ENCODE measurements at places on chromosomes 13 and 19. TPM values are rescaled to one million over a fixed set of nuclear protein-coding genes. Genes with fewer than 3 reads are reported as not detected.

The TICAM1 gene
- total RNA-seq: 8.5 TPM

The IGSF23 gene
- not detected for total RNA-seq

The ZNF814 gene
- total RNA-seq: 14.8 TPM

DNA sequence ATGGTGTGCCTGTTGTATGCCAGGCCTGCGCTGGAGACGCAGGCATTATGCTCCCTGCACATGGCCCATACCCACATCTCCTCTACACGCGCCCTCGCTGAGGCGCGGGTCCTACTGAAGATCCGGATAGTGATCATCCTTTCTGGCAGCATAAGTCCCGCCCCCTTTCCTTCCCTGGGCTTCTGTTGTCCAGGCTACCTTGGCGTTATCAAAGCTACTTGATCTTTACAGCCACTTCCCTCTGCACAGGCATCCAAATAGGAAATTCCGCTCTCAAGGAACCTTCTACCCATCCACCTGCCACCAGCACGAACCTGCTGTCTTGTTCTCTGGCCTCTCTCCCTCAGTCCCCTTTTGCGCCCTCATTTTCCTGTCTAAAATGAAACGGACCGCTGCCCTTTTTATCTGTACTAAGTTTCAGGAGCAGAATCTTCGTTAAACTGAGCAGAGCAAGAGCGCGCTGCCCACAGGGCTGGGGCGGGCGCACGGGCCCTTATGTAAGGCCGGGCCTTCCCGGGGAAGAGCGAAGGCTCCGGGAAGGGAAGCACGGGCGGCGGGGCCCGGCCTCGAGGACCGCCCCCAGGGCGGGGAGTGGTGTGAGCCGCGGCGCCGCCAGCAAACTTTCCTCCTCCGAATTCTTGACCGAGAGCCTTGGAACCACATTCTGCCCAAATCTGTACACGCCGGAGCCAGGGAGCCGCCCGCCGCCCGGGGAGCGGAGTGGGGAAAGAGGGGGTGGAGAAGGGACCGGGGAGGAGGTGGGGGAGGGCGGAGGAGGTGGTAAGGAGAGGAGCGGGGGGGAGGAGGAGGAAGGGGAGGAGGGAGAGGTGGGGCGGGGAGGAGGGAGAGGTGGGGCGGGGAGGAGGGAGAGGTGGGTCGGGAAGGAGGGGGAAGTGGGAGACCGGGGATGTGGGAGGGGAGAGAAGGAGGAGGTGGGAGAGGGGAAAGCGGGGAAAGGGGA lies 920 bp upstream of the UBE2L5 start:
- no peak for DNase-seq

DNA sequence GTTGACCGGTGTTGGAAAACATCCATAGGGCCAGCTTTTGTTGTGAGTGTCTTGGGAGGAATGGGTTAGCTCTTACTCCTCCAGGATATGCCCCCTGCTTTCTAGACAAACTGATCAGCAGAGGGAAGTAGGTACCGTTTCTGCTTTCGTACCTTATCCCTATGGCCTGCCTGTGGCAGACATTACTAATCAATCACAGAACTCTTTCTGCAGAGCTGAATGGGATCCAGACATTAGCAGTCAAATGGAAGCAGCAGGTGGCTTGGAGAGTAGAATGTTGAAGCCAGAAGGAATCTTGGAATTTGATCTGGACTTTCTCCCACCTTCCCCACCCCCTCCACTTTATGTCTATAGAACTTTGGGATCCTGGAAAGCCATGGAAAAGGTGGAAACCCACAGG lies 17.1 kb downstream of the NWD1 start:
- DNase-seq: no peak

GRCh38 chr13:20673715-20674114 lies 29.8 kb upstream of the IL17D start:
- DNase-seq: no peak

DNA sequence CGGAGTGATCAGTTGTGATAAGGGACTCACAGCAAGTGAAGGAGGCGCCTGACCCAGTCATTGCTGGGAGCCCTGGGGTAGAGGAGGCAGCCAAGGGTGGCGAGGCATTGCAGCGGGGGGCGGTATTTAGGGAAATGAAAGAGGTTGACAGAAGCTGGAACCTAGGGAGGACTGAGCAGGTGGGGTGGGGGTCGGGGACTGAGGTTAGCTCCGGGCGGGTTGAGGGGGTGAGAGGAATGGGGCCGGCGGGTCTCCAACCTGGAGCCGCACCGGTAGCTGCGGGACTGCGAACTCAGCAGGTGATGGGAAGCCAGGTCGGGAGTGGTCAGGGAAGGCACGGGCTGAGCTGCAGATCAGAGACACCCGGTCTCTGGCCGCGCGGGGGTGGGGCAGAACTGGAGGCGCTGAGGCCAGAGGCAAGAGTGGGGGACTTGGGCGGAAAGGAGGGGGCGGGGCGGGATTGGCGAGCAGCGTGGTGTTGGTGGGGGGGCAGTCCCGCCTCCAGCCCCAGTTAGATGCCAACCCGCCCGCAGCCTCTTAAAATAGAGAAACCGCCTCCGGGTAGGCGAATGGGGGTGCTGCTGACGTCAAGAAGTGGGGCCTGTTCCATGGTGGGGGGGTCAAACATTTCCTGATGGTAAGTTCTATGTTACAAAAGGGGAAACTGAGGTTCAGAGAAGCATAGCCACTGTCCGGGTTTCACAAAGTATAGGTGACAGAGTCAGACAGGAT lies 1.5 kb downstream of the MAST3 start:
- no peak for DNase-seq

DNA sequence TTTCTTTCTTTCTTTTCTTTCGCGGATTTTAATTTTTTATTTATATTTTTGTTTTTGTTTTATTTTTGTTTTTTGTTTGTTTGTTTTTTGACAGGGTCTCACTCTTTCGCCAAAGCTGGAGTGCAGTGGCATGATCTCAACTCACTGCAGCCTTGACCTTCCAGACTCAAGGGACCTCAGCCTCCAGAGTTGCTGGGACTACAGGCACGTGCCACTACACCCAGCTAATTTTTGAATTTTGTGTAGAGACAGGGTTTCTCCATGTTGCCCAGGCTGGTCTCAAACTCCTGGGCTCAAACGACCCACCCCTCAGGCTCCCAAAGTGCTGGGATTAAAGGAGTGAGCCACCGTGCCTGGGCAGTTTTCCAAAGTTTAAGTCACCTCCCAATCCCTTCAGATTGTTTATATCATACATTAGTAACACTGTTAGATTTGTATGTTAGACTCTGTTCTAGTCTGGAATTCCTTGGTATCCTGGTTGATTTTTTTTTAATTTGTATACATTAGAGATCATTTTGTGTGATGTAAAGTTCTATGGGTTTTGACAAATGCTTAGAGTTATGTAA lies 597.3 kb downstream of the DCT start:
- no peak for DNase-seq

DNA sequence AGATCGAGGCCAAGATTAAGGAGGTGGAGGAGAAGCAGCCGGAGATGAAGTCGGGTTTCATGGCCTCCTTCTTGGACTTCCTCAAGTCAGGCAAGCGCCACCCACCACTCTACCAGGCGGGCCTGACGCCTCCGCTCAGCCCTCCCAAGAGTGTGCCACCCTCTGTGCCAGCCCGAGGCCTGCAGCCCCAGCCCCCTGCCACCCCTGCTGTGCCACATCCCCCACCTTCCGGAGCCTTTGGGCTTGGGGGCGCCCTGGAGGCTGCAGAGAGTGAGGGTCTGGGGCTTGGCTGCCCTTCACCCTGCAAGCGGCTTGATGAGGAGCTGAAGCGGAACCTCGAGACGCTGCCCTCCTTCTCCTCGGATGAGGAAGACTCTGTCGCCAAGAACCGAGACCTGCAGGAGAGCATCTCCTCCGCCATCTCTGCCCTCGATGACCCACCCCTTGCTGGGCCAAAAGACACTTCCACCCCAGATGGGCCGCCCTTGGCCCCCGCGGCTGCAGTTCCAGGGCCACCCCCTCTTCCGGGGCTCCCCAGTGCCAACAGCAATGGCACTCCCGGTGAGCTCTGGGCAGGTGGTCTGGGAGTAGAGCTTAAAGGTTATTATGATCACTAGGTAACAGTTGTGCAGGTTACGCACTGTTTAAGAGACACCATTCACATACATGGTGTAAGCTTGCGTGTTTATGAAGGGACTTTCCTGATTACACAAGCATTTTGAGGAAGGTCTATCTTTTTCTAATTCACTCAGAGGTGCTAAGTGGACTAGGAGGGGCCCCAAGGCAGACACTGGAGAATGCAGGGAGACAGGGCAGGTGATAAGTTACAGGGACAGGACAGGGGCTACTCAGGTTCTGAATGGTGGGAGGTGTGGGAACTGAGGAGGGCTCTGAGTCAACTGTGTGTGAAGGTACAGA lies 8.7 kb downstream of the PRR12 start:
- DNase-seq: no peak

DNA sequence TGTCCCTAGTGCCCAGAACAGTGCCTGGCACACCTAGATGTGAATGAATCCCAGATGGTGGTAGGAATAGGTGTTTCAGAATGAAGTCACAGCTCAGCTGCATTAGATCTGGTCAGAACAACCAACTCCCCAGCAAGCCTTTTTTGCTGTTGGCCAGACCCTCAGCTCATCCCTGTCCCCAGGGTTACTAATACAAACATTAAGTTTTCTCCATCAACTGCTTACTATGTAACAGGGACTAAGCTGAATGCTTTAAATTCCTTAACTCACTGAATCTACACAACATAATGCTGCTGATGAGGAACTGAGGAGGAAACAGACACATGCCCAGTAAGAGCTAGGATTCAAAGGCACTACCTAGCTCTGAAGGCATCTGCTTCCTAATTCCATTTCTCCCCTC lies 18.8 kb downstream of the SMG9 start:
- DNase-seq: no peak

DNA sequence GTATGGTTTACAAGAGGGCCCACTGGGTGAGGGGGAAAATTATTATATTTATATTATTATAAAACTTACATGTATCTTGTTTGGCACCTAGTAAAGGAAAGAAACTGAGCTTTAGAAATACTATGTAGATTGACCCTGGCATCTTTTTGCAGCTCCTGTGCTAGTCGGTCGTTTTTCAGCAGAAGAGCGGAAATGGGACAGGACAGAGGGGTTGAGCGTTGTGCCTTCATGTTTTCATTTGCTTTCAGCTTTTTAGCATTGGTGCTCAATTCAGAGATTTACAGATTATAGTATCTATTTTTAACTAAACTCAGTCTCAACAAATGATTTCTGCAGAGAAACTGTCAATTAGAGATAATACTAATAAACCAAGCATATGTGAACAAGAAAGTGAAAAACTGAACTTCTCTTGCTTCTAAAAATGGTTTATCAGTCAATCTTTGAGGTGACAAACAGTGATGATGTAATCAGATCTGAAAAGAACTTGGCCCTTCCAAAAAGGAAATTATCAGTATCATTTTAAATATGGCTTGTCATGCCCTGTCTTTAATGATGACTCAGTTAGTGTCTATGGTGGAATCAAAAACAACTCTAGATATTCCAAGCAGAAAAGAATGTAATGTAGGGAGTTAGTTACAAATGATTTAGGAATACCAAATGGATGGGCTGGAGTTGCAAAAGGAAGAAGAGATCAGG lies 56.9 kb upstream of the KCTD4 start:
- no peak for DNase-seq

DNA sequence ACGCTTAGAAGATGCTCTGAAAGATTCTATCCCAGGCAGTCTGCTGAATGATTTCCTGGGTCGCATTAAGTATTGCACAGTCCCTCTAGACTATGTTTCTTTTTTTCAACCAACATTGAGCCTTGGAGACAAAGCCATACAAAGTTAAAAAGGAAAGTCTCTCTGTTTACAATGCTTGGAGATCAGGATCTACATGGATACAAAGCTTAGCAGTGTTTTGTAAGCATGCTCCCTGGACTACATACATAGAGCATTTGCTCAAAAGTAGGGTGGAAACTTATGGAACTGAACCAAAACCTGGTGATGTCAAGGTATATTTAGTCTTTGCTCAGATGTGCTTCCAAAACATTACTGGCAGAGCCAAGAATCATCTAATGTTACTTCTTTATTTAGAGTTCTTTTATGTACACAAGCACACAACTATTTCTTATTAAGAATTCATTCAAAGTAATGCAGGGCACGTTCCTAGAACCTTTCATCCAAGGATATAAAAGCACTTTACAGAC lies 241.2 kb downstream of the ABCC4 start:
- DNase-seq: no peak

DNA sequence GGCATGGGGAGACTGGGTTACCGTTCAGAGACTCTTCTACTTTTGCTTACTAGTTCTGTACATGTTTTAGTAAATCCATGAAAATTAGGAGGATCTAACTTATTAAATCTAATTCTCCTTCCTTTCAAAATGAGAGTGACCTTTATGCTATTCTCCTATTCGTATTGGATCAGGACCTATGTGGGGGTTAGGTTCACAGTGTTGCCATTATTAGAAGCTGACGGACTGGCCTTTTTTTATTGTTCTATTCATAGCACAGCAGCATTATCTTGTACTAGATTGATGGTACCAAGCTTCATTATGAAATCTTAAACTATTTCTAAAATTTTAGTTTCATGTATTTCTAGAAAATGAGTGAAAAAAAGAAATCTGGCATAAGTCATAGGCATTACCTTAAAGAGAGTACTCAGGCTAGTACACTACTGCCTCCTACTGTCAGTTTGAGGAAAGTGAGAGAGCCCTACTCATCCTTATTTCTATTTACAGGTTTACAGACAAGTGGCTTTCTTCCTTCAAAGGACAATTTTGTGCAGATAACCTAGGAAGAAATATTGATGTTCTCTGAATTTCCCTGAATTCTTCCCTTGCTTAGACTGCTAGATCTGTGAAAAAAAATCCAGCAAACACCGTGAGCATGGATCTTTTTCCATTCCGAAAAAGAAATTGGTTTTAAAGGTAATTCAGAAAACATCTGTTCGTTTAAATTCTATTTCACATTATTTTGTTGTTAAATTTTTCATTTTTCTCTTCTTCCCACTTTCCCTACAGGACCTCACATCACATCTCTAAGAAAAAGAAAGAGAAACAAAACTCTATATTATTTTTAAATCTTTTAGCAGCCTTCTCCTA lies 485.5 kb downstream of the DIAPH3 start:
- DNase-seq: no peak

- DNase-seq: no peak
Measured at GRCh38 chr19:57321116-57321515, 844 bp downstream of the ZNF543 start.

GRCh38 chr13:51723529-51723928 lies 80.4 kb downstream of the DHRS12 start:
- DNase-seq: no peak

DNA sequence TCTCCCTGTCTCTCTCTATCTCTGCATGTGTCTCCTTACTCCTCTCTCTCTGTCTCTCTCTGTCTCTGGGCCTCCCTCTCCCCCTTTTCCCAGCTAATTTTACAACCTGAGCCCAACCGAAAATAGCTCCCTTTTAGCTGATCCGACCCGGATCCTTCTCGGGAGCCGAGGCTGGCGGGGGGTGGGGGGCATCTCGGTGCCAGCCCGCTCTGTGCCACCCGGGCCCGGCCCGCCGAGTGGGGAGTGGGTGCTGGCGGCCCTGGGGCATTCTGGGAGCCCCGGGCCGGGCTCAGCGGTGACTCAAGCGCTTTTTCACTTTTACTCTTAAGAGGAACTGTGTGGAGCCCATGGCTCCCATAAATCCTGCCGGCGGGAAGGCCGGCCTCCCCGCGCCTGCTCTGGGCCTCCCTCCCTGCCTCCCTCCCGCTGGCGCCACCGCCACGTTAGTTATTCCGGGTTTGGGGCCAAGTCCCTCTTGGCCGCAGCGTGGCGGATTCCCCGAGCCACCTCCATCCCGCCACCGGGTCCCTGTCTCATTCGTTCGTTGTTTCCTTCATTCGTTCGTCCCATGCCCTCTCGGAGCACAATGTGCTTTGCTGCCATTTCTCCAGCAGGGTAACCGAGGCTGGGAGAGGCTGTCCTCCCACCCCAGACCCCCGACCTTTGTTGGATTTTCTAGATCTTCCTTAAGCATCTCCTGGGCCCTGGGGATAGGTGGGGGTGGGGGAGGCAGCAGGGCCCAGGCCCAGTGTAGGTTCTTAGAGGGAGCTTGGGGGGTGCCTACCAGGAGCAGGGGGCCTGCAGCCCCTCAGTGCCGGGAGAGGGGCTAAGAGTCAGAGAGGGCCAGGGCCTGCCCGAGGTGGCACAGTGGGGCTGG lies 3.2 kb downstream of the NFIC start:
- no peak for DNase-seq
